ENCODE measurements at places on chromosomes 7 and 10.

DNA sequence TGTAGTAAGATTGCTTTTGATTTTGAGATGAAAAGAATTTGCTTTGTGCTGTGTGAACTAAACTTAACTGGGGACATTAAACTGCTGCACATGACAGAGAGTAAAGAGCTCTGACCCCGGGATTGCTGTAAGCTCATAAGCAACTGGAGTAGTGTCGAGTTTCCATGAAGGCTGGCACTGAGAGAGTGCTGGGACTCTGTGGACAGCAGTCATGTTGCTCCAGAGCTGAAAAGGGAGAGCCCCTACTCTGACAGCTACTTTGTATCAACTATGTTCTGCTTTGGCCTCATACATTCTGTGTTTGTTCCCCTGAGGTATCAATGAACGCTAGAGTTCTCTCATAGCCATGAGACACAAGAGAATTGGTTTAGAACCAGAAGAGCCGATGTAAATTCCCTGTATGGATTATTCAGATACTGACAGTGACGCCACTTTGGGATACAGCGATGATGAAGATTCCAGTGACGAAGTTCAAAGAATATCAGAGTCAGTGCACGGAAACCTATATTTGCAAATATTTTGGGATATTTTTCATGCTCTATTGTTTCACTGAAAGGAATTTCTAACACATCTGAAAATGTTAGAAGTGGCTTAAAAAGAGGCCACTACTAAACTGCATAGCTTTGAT lies 185.9 kb upstream of the DKK1 start:
- no peak for DNase-seq

GRCh38 chr7:8263048-8263447 lies 1.1 kb upstream of the ICA1 start:
- peak; percentile 32 for DNase-seq

GRCh38 chr10:4137299-4137698 lies 352.3 kb upstream of the KLF6 start:
- DNase-seq = no peak

- DNase-seq = no peak
These were observed 50.3 kb upstream of the ZEB1 start for GRCh38 chr10:31268444-31269303.

DNA sequence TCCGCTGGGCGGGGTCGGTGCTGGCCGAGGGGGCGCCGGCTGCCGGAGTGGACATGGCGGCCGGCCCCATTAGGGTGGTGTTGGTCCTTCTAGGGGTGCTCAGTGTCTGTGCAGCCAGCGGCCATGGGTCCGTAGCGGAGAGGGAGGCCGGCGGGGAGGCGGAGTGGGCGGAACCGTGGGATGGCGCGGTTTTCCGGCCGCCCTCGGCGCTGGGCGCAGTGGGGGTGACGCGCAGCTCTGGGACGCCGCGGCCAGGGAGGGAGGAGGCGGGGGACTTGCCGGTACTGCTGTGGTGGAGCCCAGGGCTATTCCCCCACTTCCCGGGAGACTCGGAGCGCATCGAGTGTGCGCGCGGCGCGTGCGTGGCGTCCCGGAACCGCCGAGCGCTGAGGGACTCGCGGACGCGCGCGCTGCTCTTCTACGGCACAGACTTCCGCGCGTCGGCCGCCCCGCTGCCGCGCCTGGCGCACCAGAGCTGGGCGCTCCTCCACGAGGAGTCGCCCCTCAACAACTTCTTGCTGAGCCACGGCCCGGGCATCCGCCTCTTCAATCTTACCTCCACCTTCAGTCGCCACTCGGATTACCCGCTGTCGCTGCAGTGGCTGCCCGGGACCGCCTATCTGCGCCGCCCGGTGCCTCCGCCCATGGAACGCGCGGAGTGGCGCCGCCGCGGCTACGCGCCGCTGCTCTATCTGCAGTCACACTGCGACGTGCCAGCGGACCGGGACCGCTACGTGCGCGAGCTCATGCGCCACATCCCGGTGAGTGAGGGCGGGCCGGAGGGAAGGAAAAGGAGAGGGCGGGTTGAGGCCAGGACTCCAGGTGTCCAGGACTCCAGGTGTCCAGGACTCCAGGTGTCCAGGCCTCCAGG lies 9.3 kb upstream of the CHCHD1 start:
- peak; percentile 76 for DNase-seq

DNA sequence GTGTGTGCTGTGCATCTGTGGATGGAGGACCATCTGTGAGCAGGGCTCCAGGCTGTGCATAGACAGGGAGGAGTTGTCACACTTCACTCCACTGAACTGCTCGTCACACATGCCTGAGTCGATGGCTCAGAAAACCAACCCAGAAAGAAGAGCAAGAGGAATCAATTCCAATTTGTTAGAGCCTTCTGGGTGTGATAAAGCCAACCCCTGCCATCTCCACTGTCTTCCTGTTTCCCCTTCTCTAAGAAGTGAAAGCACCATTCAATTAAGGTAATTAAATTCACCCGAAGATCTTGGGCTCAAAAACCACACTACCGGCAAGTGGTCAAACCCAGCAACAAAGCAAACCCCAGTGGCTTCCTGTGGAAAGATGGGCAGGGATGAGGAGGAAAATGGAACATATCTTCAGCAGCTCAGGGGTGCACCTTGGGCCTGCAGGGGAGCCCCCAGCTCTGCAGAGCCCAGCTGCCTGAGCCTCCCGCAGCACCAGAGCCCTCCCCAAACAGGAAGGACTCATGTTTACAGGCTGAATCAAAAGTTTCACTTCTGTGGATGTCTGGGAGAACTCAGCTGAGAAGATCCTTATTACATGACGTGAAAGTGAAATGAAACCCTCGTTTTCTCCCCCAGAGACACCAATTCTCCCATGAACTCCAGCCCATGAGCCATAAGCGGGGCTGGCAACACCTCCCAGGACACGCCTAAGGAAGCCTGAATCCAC lies 10.9 kb downstream of the C10orf71 start:
- no peak for DNase-seq

DNA sequence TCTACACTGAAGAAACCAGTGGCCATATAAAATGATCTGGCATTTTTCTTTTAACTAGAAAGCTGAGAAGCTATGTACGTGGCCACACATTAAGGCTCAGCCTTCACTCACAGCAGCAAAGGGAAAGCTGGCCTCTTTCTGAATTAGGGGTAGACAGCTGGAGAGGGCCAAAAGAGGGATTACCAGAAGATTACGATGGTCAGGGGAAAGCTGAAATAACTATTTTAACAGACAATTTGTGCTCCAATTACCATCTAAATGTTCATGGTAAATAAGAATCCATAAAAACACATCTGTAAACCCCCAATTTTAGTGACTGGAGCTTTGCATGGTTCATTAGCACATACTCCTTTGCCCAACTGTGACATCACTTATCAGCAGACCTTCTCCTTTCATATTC lies 314.3 kb downstream of the HPSE2 start:
- no peak for DNase-seq

DNA sequence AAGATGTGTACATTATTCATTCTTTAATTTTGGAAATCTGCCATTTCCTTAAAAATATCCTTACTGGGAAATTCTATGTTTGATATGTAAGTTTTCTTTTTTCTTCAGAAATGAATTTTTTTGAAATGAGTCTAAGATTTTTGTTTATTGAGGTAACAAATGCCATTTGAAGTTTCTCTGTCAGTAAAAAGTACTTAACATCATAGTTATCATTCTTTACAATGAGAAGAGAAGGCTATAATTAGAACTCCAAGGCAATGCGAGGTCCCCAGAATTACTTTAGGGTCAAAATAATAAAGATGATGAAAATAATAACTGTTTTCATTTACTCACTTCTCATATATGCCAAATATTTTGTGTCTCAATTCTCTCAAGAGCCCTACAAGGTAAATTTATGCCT lies 37.0 kb upstream of the RHOBTB1 start:
- no peak for DNase-seq

DNA sequence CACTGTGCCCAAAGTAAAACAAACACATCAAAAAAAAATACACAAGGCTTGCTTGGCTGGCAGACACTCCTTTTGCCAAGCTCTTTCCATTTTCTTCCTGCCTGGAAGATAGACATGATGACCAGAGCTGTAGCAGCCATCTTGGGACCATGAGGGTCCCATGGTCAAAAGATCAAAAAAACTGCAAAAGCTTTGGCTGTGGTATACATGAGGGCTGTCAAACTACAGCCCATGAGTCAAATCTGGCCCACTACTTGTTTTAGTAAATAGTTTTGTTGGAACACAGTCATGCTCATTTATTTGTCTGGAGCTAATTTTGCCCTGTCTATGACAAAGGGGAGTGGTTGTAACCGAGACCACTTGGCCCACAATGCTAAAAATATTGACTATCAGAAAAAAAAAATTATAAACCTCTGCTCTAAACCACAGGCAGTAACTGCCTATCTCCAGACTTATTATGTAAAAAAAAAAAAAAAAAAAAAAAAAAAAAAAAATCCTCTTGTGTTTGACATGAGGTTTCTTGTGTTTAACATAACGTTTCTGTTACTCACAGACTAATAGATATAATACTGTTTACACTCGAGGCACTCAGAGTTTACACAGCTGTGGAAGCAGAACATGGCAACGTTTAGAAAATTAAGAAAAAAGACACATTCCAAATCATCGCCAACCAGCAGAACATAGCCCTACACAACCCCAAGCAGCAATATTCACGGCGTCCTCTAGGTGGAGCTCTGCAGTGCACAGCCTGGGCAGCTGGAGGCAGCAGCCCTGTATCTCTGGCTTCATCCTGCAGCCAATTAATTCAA lies 36.9 kb downstream of the ASB13 start:
- DNase-seq = peak; percentile 83

GRCh38 chr10:29882766-29883165 lies 176.6 kb downstream of the JCAD start:
- DNase-seq = no peak

DNA sequence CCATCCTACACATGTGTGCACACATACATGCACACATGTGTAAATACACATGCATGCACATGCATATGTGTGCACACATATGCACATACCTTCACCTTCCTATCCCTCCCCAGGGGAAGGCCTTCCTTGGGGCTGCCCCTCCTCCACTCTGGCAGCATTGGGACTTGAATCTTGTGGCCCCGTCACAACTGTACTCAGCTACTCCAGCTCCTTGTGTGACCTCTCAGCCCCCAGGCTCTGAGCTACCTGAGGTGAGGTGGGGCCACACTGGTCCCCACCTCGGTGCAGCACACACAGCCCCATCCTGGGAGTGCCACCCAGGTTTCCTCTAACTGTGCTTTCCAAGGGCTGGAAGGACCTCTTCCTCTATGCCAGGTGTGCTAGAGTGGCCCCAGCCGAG lies 116.0 kb downstream of the LHPP start:
- no peak for DNase-seq

DNA sequence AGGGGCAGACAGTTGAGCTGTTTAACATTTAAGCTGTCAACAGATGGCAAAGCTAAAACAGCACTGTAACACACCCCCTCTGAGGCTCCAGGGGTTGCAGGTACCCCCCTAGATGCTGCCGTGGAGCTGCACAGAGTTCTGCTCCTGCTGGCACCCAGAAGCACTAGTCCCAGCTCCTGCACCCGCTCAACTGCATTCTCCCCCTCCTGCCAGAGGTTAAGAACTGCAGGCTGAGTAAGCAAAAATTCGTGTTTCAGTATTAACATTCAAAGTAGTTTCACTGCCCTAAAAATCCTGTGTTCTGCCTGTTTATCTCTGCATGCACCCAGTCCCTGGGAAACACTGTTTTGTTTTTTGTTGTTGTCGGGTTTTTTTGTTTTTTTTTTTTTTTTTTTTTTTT lies 790.8 kb upstream of the KCND2 start:
- DNase-seq = peak; percentile 62

DNA sequence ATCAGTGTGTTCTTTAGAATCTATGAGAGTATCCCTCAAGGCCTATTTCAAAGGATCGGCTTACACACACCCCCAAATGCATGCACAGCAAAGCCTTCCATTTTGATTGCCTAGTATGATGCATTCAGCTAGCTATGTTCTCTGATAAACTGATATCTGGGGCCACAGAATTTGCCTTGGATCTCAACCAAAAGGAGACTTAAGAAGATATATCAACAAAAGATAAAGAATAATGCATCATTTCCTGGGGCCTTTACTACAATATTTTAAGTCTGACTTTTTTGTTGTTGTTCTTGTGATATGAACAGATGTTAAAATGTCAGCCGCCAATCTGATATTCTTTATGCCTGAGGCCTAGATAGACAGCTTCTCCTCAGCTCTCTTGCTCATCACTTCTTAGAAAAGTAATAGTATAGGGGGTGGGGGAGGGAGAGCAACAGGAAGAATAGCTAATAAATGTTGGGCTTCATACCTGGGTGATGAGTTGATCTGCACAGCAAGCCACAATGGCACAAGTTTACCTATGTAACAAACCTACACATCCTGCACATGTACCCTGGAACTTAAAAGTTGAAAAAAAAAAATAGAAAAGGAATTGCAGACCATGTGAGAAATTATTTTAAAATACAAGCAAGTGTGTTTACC lies 792.9 kb upstream of the GHITM start:
- DNase-seq = no peak

GRCh38 chr7:133854739-133855138 lies 272.4 kb upstream of the LRGUK start:
- peak; percentile 73 for DNase-seq

- no peak for DNase-seq
These were observed 8.4 kb upstream of the HYCC1 start for GRCh38 chr7:23022258-23022769.

- DNase-seq = no peak
These were observed 171.0 kb downstream of the SEM1 start for GRCh38 chr7:96538632-96539031.

GRCh38 chr7:47758546-47758945 lies 176.6 kb upstream of the TNS3 start:
- DNase-seq = no peak

- DNase-seq = no peak
These were observed 139.6 kb downstream of the ZMYND11 start for GRCh38 chr10:274866-275265.

GRCh38 chr7:137325927-137326326 lies 17.6 kb downstream of the PTN start:
- DNase-seq = no peak

GRCh38 chr10:59905066-59905730 lies 1.2 kb downstream of the CCDC6 start:
- DNase-seq = peak; percentile 31

DNA sequence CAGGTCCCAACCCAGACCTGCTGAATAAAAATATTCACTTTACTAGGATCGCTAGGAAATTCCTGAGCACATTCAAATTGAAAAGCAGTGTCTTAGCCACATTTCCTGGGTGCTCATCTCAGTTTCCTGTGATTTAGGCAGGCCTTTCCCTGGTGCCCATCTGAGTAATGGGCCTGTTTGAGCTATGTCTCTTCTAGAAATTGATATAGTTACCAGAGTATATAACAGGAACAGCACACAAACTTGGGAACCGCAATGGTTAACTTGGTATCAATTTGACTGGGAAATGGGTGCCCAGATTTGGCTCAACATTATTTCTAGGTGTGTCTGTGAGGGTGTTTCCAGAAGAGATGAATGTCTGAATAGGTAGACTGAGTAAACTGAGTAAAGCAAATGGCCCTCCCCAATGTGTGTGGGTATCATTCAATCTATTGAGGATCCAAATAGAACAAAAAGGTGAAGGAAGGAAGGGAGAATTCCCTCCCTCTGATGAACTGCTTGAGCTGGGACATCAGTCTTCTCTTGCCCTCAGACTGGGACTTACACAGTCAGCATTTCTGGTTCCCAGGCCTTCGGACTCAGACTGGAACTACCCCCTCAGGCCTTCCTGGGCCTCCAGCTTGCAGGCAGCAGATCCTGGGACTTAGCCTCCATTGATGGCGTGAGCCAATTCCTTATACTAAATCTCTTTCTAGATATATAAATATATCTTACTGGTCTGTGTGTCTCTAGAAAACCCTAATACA lies 99.1 kb downstream of the CCDC71L start:
- no peak for DNase-seq

GRCh38 chr10:115948465-115948864 lies 324.5 kb downstream of the GFRA1 start:
- peak; percentile 9 for DNase-seq
